ENCODE measurements at places on chromosomes 1 and 21. TPM values are rescaled to one million over a fixed set of nuclear protein-coding genes. Genes with fewer than 3 reads are reported as not detected.
A peak's percentile ranks its signal among the peaks of the same experiment; 100 is the strongest.

Gene LENEP
- total RNA-seq, result not detected

Gene BARHL2
- not detected for total RNA-seq

- H3K4me3 ChIP-seq, result no peak overlapping the region
- no peak overlapping the region for H3K27ac ChIP-seq
- H3K27me3 ChIP-seq, result no peaks in the 10 kb centered on the region
- H3K4me1 ChIP-seq, result no peaks in the 10 kb centered on the region
- no peak for DNase-seq
- H3K36me3 ChIP-seq, result no peaks in the 10 kb centered on the region
Measured at GRCh38 chr1:5734414-5734813, 257.8 kb downstream of the NPHP4 start.

DNA sequence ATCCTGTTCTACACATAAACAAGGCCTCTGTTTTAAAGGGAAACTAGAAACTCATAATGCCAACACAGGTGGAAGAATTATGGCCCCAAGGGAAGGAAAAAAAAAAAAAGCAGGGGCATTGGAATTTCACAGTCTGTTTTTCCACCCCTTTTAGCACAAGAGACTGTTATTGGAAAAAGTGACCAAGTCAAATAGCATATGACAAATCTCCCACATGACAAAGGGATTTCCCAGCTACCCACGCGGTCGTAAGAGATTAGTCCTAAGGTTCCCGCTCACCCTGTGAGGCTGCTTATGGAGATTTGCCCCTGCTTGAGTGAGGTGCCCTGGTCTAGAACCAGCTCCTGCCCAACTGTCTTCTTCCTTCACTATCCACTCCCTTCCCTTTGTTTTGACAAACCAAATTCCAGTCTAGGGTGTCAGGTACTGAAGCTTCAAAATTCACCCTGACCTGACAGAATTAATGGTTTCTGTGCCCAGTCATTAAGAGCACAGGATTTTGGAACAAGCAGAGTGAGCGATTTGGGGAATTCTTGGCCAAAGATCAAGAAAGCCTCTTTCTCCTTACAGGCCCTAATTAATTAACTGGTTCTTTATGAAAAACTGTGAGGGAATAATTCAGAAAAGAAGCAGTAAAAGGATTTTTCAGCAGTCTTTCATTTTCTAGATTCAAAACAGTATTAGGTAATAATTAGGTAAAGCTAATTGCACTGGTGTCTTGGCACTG is 107.3 kb downstream of the NMNAT2 start:
- peak overlapping the region; percentile 56 for H3K27ac ChIP-seq
- H3K27me3 ChIP-seq, result no peaks in the 10 kb centered on the region
- no peaks in the 10 kb centered on the region for H3K36me3 ChIP-seq
- H3K4me3 ChIP-seq, result no peak overlapping the region
- H3K4me1 ChIP-seq, result peaks cover 36% of the 10 kb centered on the region
- DNase-seq, result no peak
